CD8-positive, alpha-beta T cell (primary cell): ENCODE measurements at places on chromosomes 3 and 15. TPM values are rescaled to one million over a fixed set of nuclear protein-coding genes. Genes with fewer than 3 reads are reported as not detected.

Gene PRSS50
- not detected for total RNA-seq

Gene CFAP161
- not detected for total RNA-seq

GRCh38 chr3:179181993-179182551, 33.9 kb downstream of the PIK3CA start:
- DNase-seq = no peak

- no peak for DNase-seq
Observed at GRCh38 chr3:35864871-35865270, 225.5 kb downstream of the ARPP21 start.

GRCh38 chr3:182349051-182349450, 444.3 kb upstream of the ATP11B start:
- no peak for DNase-seq

DNA sequence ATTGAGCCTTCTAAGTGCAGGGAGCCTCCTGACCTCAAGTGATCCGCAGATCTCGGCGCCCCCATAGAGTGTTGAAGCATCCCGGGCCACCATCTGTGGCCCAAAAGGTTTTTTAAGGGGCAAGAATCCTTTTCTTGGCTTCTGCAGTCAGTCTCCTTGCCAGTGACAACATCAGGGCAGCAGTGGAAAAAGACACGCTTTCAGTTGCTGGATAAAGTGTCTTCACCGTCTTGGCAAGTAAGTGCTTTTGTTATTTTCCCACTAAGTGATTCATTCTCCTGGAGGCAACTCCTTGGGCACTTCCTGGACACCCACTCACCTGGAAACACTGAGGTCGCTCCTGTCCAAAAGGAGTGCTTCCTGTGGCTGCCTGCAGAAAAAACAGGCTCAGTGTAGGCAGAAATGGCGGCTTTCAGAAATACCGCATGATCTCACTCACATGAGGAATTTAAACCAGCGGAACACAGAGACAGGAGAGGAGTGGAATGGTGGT, 71.7 kb upstream of the ABHD2 start:
- no peak for DNase-seq

GRCh38 chr3:148962513-148962912, 28.8 kb upstream of the GYG1 start:
- DNase-seq = no peak
